ENCODE measurements at places on chromosomes 7 and 10.

- no peak for DNase-seq
Observed at GRCh38 chr10:34037499-34037898, 703.0 kb upstream of the NRP1 start.

DNA sequence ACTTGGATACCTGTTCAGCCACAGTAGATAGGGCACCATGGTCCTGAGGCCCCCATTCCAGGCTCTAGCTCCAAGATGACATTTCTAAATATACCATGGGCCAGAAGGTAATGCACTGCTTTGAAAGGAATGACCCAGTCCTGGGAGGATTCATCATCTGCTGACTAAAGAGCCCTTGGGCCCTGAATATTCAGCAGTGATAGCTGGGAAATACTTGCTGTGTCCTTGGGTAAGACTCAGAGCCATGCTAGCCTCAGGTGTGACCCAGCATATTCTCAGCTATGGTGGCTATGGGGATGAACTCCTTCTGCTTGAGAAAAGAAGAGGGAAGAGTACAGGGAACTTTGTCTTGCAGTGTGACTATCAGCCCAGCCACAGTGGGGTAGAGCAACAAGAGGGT, 21.3 kb upstream of the AGR2 start:
- no peak for DNase-seq

DNA sequence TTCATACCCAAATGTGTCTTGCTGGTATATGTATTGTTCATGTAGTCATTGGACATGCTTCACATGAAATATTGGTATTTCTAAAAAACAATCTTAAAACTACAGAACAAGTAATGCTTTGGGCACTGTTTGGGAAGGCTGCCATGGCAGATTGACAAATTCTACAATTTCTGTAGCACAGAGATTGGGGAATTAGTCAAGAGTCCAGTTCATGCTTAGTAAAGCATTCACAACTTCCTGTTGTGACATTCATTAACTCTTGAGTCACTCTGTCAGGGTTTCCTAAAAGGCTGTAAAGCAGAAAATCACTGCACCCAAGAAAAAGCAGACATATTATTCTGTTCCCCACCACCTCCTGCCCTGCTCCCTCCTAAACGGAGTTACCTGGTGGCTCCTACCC, 398.9 kb downstream of the PHTF2 start:
- no peak for DNase-seq

DNA sequence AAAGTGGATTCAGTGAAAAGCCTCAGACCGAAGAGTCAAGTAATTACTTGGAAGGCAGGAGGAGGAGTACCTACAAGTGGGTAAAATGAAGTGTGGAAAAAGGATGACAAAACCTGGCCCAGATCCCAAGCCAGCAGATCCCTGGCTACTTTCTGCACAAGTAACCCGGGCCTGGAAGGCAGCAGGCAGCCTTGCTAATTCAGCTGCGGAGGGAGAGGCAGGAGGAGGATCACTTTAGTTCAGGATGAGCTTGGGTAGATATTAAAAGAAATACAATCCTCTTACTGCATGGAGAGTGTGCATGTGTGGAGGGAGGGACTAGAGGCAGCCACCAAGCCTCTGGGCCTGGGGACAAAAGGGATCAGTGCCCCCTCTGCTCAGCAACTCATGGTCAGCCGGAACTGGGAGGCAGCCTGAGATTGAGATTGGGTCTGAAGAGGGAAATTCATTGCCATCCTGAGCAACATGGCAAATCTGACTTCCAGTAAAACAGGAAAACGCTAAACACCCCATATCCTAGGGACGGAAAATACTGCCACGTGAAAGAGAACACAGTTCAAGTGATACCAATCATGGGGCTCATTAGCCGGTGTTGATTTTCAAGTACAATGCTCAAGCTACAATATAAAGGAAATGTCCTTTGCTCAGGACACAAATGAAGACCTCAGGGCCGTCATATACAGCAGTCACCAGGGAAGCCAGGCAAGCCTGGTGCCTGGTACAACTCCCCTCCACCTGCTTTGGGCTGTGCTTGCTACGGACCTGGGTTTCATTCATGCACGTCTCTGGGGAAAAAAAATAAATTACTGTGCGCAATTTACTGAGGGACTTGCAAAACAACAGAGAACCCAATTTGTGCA, 1.3 kb downstream of the AMPH start:
- no peak for DNase-seq

DNA sequence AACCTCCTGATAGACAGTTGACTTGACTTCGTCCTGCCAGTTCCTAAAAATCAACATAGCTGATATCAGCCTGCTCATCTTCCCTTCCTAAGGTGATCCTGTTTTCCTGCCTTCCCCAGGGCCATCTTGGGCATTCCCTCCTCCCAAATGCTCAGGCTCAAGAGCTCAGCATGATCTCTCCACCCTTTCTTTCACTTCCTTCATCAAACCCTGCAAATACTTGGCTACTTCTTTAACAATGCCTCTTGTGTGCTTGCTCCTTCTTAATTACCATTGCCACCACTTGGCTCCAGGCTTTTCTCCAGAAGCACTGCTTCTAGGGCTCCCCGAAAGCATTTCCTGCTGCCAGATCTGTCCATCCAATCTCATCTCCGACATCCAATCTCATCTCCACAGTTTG, 7.3 kb downstream of the FSCN3 start:
- no peak for DNase-seq

- no peak for DNase-seq
Observed at GRCh38 chr7:39091145-39091544, 113.4 kb downstream of the POU6F2 start.

GRCh38 chr10:43399320-43400310, 9.4 kb downstream of the HNRNPF start:
- no peak for DNase-seq

GRCh38 chr7:54802841-54803240, 43.8 kb upstream of the SEC61G start:
- no peak for DNase-seq

DNA sequence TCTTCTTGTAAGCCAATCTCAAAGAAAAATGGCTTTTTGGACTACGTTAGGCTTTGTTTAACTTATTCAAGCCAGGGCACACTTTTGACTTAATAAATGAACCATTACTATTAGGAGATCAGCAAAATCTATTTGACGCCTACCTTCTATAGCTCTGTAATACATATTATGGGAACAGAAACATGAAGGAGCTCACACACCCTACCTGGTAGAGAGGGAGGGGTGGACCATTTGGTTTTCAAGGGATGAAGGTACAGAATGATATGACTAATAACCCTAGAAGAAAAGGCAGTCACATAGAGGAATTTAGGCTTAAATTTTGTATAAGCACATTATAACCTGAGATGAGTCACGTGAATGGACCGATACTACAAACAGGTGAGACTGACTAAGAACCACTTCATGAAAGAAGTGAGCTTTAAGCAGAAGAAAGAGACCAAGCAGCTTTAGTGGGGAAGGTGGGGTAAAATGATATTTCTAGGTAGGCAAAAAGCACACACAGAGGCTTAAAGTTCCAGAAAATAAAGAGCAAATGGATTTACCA, 106.8 kb upstream of the CTTNBP2 start:
- DNase-seq = no peak

DNA sequence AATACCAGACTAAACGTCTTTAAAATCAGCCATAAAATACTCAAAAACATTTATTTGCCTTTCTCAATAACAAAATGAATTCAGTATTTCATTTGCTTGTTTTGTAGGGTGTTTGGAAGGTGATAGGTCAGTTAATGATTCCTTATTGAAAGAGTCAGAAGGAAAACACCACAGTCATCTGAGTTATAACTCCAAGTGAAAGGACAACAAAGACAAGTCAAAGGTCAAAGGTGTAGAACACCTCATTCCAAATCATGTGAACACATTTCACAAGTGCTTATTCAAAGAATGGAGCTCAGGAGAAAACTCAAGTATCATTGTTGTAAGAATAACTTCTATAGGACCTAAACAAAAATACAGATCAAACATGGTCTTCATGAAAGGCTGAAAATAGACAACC, 318.6 kb upstream of the PHF14 start:
- DNase-seq = no peak

- DNase-seq = no peak
Observed at GRCh38 chr10:6146013-6146785, 56.5 kb upstream of the PFKFB3 start.
